Activated CD4-positive, alpha-beta T cell treated with anti-CD3 and anti-CD28 coated beads, Interleukin-2, amount 10 ng/mL, durations not matched to agents 7 days and 5 days (primary cell): ENCODE measurements at places on chromosomes 4 and X.

- no peak for DNase-seq
Observed at GRCh38 chr4:12359420-12359819, 930.7 kb upstream of the HS3ST1 start.

- DNase-seq, result no peak
Observed at GRCh38 chr4:110620691-110621327, 2.1 kb downstream of the PITX2 start.

DNA sequence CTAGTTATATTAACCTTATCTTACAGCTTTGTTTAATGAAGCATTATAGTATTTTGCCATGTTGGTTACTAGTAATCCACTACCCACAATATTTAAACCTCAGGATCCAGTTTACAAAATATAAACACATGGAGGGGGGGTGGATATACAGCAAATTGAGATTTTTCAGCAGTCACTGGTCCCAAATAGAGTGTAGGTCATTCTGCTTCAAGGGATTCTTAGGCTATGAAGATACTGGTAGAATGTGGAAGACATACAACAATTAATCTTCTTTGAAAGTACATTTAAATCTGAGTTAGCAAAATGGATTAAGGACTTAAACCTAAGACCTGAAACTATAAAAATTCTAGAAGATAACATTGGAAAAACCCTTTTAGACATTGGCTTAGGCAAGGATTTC lies 569.6 kb downstream of the ZNF674 start:
- no peak for DNase-seq

GRCh38 chr4:186790630-186791029 lies 67.0 kb upstream of the FAT1 start:
- no peak for DNase-seq
